ENCODE measurements at places on chromosomes 11 and 22. TPM values are rescaled to one million over a fixed set of nuclear protein-coding genes. Genes with fewer than 3 reads are reported as not detected.

GRCh38 chr11:70916351-70916750 lies 336.0 kb downstream of the SHANK2 start:
- no peak for DNase-seq

- no peak for DNase-seq
Observed at GRCh38 chr22:48670731-48671130, 1156.9 kb downstream of the BRD1 start.

- DNase-seq = no peak
Observed at GRCh38 chr22:37918580-37919270, 12.6 kb downstream of the MICALL1 start.

- no peak for DNase-seq
Observed at GRCh38 chr11:59676205-59676604, 7.4 kb upstream of the PATL1 start.

KCNJ4 gene
- 20.5 TPM for total RNA-seq

CD3D gene
- total RNA-seq = 1.6 TPM

TRPM5 gene
- total RNA-seq = not detected

MS4A4E gene
- total RNA-seq = 0.79 TPM
